ENCODE measurements at places on chromosomes 4 and X.

- no peak for DNase-seq
These were observed 5.3 kb downstream of the FGF5 start for GRCh38 chr4:80271801-80272200.

GRCh38 chr4:38343608-38344007, 320.4 kb upstream of the KLF3 start:
- DNase-seq: no peak

GRCh38 chr4:1309261-1310010, 19.7 kb downstream of the MAEA start:
- peak; percentile 55 for DNase-seq

DNA sequence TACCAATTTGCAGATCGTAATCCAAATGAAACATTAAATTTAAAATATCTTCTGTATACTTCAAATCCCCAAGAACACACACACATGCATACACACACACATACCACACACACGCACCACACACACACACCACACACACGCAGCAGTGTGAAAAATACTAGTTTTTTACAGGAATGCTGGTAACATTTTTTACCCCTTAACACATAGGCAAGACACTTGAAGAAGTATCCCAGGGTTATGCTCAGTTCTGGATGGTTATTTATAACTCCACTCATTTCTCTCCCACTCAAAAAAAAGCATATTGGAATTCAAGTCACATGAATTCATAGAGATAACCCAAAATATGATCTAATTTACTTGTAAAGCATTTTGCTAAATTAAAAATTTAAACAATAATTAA, 325.5 kb upstream of the SLC7A11 start:
- no peak for DNase-seq

DNA sequence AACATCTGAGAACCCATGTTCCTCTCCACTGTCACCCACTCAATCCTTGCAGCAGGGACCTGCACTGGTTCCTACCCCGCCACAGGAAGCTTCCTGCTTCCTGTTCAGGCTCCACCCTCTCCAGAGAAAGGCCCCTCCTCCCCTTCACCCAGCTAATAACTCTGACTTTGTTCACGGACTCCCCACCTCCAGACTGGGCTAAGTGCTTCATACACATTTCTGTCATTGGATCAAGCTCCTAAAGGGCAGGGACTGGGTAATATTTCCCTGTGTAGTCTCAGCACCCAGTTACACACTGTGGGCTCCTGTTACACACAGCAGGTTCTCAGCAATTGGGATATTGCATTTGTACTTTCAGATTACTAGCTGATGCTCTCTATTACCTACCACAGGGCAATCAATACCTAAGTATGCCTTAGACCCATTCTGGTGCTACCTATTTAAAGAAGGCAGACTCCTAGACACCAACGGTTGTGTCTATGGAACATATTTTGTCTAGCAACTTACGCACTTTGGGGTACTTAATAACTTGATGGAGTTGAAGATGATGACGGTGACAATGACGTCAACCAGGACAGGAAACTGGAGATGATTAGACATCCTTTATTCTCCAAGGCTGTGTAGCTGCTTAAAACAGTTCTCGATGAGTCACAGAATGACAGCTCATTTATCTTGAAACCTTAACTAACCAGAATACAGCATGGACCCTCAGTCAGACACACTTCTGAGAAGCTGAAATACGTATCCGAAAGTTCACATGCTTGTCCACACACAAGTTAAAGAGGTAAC, 58.1 kb downstream of the MAML3 start:
- DNase-seq: no peak

DNA sequence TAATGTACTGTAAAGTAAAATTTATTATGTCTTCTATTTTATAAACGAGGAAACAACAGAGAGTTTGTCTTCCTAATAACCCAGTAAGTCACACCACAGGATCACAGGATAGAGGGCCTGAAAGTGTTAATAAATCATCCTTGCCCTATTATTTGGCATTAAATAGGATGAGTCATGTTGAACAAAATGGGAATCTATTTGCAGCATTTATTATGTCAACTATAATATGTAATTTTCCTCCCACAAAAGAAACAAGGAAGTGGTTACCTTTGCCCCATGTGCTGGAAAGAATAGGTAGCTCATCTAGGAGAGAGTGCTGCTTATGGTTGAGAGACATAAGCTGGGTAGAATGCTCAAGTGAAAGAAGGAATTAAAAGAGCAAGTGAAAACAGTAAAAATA, 237.6 kb upstream of the NDST3 start:
- DNase-seq: peak; percentile 85

DNA sequence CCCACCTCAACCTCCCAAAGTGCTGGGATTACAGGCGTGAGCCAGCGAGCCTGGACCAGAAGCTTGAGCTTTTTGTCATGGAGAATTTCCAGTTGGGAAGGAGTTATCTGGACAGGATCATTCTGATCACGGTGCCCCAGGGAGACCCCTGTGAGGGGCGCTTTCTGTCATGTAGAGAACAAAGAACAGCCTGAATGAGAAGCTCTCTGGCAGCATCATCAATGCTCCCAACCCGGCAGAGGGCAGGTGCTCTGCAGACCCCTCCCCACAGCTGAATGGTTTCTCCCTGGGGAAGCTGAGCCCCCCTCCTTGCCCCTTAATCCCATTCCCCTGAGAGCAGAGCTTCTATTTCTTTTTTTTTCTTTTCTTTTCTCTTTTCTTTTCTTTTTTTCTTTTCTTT, 7.3 kb upstream of the CSF2RA start:
- no peak for DNase-seq

DNA sequence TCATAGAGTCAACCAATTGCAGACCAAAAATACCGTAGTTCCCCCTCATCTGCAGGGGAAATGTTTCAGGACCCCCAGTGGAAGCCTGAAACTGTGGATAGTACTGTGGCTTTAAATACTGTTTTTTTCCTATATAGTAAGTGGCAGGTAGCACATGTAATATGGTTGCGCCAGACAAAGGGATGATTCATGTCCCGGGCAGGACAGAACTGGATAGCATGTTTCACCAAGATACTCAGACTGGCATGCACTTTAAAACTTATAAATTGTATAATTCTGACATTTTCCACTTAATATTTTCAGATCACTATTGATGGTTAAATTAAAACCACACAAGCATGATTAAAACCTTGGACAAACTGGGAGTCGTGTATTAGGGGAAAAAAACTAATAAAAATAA, 276.3 kb upstream of the AGA start:
- no peak for DNase-seq
